Activated CD4-positive, alpha-beta memory T cell treated with anti-CD3 and anti-CD28 coated beads for 36 hours (primary cell): ENCODE measurements at places on chromosomes 5 and 9.
A peak's percentile ranks its signal among the peaks of the same experiment; 100 is the strongest.

- no peak for DNase-seq
Observed at GRCh38 chr5:53448851-53449250, 31.6 kb upstream of the FST start.

DNA sequence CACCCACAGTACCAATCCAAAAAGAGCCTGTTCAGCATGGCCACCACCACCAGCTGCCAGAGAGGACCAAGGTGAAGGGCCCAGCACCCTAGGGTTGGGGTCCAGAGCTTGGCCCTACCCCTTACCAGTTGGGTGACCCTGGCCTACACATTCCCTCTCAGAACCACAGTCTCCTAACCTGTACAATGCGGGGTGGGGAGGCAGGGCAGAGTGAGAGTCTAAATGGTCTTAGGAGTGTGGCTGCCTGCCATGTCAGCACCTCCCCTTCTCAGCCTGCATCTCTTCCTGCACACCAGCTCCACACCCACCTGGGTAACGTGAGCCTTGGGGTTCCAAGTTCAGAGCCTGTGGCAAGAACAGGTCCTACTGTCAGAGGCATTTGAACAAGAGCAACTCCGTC, 92.2 kb downstream of the C5orf15 start:
- DNase-seq, result no peak

DNA sequence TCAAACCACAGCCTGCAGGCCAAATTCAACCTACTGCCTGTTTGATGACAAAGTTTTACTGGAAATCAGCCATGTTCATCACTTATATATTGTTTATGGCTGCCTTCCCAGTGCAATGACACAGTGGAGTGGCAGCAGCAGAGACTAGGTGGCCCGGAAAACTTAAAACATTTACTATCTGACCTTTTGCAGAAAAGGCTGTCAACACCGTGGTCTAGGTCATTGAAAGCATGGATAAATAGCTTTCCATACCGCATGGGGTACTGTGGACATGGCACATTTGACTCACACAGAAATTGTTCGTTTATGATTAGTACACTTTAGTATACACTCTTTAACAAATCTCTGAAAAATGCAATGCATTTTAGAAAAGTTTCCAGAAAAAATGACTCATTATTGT, 298.3 kb upstream of the EFNA5 start:
- no peak for DNase-seq

DNA sequence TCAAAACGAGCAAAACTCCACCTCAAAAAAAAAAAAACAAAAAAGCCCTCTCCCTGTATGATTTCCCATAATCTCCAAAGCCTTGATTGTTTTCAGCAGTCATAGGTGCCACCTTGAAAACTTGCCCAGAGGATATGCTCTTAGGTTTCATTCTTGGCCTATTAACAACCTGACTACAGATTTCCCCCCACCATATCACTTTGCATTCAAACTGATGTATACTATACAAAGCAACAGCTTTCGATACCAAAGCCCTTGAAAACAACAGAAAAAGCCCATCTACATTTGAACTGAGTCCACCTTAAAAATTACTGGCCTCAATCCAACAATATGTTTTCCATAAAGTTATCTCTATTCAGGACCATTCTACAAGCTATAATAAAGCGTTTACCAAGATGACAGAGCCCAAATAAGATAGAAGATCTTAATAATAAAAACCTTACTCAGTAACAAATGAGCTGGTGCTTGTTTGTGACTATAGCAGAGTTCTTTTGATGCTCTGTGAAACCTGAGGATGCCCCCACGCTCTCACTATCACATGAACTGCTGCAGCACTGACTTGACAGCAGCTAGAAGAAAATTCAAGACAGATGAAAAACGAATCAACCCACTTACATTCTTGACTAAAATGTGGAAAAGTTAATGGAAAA, 44.4 kb downstream of the FNBP1 start:
- peak; percentile 60 for DNase-seq

DNA sequence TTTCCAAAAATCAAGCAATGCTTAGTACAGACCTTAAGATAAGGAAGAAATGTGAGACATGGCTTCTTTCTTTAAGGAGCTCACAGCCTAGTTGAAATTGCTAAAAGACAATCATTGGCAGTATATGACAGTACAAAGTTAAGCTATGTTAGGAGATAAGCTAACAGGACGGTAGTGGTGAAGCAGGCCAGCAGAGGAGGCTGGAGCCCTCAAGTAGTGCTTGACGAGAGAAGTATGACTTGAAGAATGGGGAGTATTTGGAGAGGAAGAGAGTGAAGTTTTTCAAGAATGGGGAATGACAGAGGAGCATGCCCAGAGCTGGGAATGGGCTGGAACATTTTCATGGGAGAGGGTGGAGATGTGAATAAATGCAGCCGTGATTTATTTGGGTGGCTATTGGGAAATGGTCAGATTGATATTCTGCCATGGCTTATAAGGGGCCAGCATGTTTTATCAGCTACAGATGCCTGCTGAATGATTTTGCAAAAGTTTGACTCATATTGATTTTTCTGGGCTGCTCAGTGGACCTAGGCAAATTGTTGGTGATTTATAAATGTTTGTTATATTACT, 43.7 kb downstream of the LURAP1L start:
- DNase-seq, result no peak

DNA sequence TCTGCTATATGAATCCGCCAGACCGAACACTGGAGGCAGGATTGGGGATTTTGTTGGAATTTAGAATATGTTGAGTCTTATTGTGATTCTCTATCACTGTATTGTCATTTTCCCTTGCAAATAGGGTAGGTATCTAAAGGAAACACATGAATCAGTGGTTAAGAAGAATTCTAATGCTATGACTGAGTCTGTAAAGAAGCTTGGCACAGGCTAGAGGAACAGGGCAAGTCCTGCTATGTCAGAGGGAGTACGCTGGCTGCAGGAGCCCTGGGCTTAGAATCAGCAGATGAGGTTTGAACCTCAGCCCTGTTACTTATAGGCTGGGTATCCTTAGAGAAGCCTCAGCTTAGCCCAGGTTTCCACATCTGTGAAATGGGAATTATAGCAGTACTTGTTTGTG, 198.1 kb downstream of the NR3C1 start:
- DNase-seq, result no peak

DNA sequence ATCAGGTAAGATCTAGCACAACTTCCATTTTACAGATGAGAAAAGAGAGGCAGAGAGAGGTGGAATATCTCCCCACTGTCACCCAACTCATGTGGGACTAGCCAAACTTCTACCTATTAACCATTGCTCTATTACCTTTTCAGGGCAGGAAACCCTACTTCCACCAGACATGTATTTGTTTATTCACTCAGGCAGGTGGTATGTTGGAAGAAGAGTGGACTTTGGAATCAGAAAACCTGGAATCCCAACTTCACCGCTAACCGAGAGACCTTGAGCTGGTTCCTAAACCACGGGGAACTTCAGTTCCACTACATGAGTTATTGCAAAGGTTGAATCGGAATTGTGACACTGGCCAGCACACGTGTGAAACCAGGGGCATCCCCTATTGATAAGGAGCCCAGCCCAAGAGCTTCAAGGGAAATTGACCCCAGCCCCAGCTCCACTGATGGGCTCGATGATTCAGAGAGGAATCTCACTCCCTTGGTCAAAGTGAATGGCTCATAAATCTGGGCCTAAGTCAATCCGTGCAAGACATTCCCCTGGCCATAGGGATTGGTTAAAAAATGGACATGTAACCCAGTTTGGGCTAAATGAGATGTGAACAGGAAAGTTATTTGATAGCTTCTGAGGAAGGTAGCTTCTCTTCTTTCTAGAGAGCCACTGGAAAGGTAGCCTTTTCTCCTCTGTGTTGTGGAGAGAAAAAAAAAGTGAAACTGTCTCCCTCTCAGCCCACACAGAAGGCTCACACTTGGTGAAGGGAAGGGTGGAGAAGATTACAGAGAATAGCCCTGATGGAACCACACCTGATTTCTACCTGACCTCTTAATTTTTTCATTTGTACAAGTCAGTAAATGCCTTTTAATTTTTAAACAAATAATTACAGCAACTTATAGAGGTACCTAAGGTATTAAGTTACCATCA, 5.5 kb upstream of the GLIS3 start:
- DNase-seq, result no peak

DNA sequence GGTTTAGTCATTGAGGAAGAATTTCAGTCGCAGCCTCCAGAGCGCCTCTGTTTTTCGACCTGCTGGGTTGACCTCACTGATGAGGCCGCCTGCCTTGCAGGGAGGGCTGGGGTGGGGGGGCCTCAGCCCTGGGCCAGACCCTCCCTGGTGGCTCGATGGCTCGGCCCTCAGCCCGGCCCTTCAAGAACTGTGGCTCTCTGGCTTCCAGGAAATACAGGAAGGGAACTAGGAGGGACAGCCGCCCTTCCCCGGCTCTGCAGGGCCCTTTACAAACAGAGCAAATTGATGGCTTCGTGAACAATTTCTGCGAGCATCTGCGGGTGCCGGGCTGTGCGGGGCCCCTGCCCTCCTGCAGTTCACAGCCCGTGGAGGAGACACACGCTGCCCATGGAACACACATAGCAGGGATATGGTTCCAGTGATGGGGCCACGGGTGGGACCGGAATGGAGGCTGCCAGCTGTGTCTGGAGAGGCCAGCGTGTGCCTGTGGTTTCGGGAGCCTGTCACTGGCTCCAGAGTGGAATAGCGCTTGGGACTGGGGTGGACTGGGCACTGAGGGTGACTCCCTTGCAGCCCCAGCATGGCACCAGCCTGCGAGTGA, 39.6 kb downstream of the COL5A1 start:
- DNase-seq, result no peak

DNA sequence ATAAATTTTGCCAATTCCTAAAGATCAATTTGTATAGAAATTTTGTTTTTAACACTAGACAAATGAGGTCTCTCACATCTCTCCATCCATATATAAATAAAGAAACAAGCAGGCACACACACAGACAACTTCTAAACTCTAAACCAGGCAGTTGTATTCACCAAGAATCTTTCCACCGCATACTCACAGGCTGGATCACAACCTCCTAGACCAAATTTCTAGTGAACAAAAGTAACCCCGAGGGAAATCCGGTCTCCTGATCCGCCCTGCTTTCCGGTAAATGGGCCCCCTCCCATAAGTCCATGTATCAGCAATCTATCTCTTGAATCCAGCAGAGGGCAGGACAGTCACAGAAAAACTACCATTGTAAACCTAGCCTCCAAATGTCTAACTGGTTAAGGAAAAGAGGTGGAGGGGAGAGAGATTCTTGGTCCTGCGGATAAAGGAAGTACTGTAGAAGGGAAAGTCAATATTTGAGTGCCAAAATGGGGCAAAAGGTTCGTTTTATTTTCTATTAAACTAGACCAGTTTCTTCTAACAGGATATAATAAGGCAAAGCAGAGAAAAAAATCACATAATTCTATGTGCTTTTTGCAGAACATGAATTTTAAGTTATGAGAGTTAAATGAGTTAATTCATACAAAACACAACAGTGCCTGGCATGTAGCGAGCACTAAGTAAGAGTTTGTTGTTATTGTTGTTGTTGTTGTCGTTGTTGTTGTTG, 4.8 kb upstream of the SMU1 start:
- DNase-seq, result peak; percentile 86

DNA sequence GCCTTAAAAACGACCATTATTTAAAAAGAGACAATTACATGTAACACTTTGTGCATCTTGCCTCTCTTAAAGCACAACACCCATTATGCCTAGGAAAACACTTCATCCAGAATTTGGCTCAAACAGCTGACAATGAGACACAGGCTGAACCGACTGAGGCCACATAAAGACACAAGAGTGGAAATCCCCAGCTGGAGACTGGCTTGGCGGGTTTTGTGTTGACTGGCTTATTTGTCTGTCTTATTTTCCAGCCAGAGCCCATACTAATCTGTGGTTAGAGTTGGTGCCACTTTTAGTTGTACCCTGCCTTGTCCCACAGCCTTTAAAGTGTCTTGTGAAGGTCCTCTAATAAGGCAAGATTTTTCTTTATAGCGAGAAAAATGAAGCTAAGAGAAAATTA, 21.2 kb downstream of the TRIM14 start:
- peak; percentile 80 for DNase-seq

DNA sequence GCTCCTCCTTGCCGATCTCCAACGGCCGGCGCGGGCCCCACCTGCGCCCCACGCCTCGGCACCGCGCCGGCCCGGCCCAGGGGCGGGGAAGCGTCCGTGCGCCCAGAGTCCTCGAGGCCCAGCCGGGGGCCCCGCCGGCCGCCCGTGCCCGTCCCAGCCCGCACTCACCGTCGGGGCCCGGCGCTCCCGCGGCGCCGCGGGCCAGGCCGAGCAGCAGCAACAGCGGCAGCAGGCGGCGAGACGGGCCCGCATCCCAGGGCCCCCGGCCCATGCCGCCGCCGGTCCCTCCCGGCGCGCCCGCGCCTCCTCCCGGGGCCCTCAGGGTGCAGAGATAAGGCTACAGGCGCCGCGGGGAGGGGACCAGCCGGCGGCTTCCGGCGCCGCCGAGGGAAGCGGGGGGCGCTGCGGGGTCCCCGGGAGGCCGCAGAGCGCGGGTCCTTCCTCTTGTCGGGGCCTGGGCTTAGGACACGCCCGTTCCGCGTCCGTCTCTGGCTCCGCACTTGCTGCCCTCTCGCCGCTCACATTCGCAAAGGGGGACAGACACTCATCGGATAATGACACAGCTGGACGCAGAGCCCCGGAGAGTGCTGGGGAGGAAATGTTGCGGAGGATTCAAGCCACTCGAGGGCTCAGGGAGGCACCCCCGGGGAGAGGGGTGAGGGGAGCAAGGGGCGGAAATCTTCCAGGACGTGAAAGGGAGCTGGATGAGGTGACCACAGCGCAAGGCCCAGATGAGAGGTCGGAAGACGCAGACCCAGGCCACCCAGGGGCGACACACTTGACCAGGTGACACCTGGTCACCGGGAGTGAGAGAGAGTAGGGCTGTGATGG, at the start of gene SUSD1:
Gene SUSD1, minus strand, starts transcription at position 333 of the 831 bp plus-strand sequence. Its CDS starts 62 bp downstream, at position 271.
- DNase-seq, result peak; percentile 42

- no peak for DNase-seq
Observed at GRCh38 chr9:118444403-118444802, 740.2 kb downstream of the TLR4 start.

DNA sequence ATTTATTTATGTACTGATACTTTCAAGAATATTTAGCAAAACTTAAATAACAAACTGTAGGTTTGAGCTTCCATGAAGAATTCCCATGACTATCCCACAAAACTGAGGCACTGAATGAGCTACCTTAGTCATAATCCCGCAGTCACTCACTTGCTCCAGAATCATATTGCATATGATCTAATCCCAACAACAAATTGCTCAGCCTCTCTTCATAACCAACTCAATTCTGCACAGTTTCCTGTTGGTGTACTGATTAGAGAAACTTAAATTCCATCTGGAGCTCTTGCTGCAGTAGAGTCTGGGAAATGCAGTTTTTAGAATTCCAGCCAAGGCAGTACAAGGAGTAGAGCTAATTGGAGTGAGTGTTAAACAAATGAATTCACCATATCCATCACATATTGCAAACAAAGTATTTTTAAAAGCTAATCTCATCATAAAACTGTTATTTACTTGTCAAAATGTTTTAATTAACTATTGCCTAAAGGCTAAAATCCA, 35.7 kb upstream of the CDH18 start:
- DNase-seq, result no peak

DNA sequence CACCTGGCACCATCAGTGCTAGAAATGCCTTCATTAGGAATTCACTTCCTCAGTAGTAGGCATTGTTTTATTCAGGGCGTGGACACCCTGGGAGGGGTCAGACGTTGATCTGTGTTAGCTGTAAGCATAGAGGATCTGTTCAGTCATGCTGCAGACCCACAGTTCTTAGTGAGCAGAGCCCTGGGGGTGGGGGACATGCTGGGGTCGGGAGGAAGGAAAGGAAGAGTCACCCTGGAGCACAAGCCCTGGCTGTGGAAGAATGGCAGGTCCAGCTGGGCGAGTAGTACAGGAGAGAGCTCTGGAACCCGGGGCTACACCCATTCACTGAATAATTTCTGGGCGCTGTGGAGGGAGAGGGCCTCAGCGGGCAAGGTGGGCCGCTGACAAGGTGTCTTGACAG, 172.5 kb downstream of the FSTL4 start:
- DNase-seq, result no peak

- no peak for DNase-seq
Observed at GRCh38 chr9:111980398-111980797, 83.8 kb downstream of the UGCG start.
